ENCODE measurements at places on chromosomes 2 and 18.

DNA sequence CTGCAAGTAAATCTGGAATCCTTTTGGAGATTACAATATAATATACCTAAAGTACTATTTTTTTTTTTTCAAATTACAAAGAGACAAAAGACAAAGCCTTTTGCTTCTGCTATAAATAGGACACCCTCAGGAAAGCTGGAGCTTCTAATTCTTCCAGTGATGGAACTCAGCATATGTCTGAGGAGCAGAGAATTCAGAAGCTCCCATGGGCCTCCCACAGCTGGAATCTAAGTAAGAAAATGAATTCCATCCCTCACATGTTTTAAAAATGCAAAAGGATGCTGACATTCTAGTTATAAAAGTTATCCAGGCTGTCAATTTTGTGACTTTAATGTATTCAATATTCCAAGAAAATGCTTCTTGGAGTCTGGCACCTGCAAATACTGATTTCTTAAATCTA, 571.3 kb upstream of the LRRTM4 start:
- peak; percentile 81 for DNase-seq

DNA sequence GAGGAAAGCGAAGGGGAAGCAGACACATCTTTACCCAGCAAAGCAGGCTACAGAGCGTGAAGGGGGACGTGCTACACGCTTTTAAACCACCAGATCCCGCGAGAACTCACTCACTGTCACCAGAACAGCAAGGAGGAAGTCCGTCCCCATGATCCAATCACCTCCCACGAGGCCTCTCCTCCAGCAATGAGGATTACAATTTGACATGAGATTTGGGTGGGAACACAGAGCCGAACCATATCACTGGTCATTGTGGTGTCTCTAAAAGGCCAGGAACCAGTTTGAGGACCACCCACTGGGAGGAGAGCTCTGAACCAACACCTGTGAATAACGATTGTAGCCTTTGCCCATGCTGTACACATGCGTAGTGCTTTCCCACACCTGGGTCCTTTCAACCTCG, 116.6 kb upstream of the FAM136A start:
- no peak for DNase-seq

DNA sequence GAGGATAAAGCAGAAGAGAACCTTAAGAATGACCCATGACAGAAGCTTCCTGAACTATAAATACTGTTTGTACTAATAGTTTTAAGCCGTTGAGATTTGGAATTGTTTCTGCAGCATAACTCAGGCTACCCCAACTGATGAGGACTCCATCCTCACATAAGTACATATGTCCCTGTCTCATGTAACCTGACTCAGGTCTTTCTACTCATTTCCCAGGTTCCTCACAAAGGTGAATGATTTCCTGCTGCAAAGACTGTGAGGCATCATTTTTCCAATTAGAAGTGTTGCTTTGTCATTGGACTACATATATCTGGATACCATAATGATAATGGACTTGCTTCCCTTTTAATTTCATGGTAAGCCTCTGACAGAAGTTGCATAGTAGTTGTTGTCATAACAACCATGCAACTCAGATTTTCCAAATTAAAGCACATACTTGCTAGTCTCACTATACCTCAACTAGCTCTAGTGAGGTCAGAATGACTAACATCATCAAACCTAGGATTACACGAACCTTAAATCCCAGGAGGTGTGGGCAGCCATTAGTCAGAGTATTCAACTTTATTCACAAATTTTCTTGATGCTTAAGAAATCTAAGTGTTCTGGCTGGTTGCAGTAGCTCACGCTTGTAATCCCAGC, 38.0 kb upstream of the NEDD4L start:
- no peak for DNase-seq

- DNase-seq = no peak
Observed at GRCh38 chr2:44550561-44550960, 188.8 kb downstream of the CAMKMT start.

DNA sequence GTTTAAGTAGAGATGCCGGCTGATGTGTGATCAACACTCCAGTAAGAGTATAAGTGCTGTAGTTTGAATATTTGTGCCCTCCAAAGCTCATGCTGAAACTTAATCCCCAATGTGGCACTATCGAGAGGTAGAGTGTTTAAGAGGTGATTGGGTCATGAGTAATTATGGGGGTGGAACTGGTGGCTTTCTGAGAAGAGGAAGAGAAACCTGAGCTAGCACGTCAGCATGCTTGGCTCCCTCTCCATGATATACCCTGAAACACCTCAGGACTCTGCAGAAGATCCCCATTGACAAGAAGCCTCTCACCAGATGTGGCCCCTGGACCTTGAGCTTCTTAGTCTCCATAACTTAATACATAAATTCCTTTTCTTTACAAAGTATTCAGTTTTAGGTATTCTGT, 584.8 kb downstream of the TSN start:
- no peak for DNase-seq

GRCh38 chr18:56085551-56085950, 497.6 kb upstream of the TCF4 start:
- DNase-seq = peak; percentile 96

DNA sequence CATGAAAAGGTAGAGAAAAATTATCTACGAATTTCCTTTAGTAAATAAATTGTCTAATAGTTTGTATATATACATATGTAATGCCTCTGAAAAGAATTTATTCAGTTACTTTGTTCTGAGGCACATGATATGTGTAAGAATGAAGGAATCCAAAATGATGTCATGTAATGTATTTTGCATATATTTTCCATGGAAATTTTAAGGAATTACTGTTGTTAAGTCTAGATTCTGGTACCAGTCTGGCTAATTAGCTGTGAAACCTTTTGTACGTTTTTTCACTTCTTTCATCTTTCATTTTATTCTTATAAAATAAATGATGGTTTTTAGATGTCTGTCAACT, 12.3 kb downstream of the YIPF4 start:
- peak; percentile 16 for DNase-seq

- peak; percentile 97 for DNase-seq
Observed at GRCh38 chr2:149860276-149860921, 272.8 kb upstream of the MMADHC start.

- peak; percentile 26 for DNase-seq
Observed at GRCh38 chr18:23487738-23488570, 15.4 kb upstream of the RMC1 start.

GRCh38 chr2:33484042-33484621, 7.7 kb downstream of the RASGRP3 start:
- peak; percentile 67 for DNase-seq

DNA sequence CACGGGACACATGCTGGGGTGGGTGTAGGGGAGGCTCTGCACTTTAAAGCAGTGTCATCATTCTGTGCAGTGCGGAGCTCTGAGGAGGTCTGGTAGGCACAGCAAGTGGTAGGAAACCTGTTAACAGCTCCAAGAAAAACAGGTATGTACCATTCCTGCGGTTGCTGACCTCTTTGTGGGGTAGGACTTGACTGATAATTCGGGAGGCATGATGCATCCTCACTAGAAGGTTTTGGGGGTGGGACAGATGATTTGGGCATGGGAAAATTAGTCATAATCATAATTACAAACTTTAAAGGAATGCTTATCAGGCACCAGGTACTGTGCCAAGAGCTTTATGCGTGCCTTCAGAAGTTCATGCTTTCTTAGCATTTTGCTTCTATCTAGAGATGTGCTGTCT, 9.7 kb downstream of the DOK1 start:
- no peak for DNase-seq

GRCh38 chr2:194723446-194723845, 933.6 kb upstream of the SLC39A10 start:
- peak; percentile 78 for DNase-seq

- no peak for DNase-seq
Observed at GRCh38 chr2:142926445-142926844, 49.0 kb downstream of the KYNU start.

DNA sequence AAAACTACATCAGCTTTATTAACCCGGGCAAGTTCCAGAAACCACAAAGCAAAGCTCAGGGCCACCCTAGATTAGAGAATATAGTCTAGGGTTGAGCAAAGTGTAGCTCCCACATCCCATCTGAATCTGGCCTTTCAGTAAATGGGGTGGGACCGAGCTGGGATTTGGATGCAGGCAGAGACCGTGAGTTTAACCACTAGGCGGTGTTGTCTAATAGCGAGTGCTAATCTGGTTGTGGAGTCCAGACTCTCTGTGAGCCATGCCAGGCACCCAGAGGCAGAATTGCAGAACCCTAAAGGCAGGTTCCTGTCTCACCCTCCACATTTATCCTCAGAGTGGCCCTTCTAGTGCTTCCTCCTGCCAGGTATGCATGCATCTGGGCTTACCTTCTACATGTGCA, 435.9 kb downstream of the TSN start:
- DNase-seq = peak; percentile 43

DNA sequence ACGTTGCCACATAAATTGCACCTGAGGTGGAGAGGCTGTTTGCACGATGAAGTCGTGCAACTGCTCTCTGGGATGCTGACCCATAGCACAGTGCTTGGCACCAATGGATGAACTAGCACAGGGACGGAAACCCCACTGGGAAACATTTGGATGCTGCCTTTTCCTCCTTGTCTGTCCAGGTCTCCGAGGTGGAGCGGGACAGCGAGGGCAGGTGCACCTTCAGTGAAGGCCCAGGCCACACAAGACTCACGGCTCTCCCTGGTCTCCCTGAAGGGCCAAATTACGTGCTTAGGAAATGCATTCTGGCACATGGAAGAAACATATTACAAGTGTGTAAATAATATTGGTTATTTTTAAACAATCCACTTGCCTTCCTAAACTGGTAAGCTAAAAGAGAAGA, 70.3 kb downstream of the TPO start:
- no peak for DNase-seq

DNA sequence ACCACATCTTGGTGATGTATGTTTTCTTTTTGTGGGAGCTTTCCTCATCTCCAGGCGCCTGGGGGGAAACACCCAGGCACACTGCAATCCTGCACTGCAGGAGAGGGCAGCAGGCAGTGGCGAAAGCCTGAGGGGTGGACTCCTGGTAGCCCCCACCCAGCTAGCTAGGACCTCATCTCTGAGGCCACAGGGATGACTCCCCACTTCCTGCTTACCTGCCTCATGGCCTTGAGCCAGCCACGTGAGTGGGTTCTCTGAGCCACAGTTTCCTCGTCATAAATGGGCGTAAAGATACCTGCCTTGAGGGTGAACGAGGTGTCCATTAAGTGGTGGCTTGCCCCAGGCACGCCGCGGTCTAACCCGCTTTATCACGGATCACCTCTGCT, 19.1 kb downstream of the TRAF3IP1 start:
- DNase-seq = no peak

DNA sequence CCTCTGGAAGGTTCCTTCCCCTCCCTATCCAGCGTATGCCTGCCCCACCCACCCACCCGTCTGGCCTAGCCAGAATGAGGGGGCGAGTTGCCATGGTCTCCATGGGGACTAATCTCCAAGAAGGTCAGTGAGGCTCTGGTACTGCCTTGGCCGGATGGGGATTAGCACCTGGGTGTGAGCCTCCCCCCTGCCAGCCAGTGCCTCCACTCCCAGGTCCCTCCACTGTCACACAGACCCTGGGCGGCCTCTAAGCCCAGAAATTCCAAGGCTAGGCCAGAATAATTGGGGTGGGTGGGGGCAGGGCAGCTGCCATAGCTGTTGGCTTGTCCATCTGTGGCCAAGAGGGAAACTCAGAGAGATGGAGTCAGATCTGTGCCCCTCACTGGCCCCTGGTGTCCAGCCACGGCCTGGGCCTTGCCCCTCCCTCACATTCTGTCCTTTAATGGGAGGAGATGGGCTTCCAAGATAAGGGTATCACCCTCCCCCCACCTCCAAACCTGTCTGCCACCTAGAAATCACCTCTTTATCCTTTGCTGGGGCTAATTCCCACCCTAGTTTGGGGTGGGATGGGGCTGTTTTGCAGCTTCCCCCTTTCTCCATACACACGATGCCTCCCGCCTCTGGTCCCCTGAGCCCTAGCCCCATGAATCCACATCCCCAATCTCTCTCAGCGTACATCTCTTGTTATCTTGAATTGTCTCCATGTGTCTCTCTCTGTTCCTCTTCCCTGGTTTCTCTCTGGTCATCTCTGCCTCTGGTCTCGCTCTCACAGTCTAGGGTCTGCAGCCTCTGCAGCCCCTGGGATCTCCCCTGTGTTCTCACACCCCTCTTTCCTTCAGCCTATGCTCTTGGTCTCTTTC, 6.0 kb upstream of the CRYBA2 start:
- DNase-seq = no peak

GRCh38 chr2:99903981-99904380, 238.4 kb downstream of the AFF3 start:
- DNase-seq = peak; percentile 78

GRCh38 chr2:75560768-75561565, at the start of gene EVA1A:
TSS of gene EVA1A (minus strand) at chr2:75560939. CDS start at chr2:75518140, 42,799 bp downstream.
- peak; percentile 81 for DNase-seq

DNA sequence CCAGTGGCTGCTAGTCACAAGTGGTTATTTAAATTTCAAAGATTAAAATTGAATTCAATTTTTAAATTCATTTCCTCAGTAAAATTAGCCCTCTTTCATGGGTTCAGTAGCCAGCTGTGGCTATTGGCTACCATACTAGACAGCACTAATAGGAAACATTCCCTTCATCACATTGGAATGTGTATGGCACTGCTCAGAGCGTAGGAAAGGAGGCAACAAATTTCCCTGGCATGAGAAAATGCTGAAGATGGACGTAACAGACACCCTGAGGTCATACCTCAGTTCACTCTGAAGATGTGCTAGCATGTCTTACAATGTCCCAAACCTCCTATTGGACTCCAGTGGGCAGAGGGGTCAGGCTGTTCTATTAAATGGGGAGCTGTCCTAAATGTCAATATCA, 96.4 kb downstream of the C1QL2 start:
- DNase-seq = no peak

GRCh38 chr18:21997207-21998143, 171.9 kb upstream of the GATA6 start:
- peak; percentile 11 for DNase-seq

GRCh38 chr2:225495706-225496105, 96.2 kb downstream of the NYAP2 start:
- DNase-seq = no peak

GRCh38 chr2:46493241-46493970, 14.0 kb downstream of the TMEM247 start:
- DNase-seq = peak; percentile 55

GRCh38 chr2:141694180-141694579, 436.6 kb downstream of the LRP1B start:
- no peak for DNase-seq

DNA sequence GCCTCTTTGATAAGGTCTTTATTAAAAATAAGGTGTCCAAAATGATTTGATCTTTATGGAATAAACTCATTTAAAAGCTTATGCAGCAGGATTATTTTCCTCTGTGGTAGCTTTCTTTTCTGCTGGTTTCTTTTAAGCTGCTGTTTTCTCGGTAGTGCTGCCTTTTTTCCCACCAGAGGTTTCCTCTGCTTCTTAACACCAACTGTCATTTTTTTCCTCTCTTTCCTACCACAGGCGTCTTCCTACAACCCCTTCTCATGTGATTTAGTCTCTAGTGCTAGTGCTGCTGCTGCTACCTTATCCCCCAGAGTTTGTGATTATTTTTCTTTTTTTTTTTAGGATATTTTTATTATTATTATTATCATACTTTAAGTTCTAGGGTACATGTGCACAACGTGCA, 102.1 kb upstream of the PGAP1 start:
- no peak for DNase-seq

DNA sequence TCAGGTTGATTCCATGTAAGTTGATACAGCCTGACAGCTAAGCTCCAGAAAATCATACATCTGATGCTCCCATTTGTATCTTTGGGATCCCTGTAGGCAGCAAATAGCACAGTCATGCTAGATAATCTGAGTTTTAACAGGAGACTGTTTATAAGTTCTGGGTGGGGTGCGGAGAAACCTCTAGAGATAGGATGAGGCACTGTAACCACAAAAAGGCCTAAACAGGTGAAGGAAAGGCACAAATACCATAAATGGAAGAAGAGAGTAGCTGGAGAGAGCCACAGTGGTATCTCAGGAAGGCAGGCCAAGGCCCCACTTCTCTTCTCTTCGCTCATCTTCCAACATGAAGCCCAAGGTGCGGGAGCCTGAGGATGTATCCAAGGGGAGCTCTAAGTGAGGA, 18.1 kb upstream of the B4GALT6 start:
- DNase-seq = no peak
